ENCODE measurements at places on chromosomes 2 and 18.

DNA sequence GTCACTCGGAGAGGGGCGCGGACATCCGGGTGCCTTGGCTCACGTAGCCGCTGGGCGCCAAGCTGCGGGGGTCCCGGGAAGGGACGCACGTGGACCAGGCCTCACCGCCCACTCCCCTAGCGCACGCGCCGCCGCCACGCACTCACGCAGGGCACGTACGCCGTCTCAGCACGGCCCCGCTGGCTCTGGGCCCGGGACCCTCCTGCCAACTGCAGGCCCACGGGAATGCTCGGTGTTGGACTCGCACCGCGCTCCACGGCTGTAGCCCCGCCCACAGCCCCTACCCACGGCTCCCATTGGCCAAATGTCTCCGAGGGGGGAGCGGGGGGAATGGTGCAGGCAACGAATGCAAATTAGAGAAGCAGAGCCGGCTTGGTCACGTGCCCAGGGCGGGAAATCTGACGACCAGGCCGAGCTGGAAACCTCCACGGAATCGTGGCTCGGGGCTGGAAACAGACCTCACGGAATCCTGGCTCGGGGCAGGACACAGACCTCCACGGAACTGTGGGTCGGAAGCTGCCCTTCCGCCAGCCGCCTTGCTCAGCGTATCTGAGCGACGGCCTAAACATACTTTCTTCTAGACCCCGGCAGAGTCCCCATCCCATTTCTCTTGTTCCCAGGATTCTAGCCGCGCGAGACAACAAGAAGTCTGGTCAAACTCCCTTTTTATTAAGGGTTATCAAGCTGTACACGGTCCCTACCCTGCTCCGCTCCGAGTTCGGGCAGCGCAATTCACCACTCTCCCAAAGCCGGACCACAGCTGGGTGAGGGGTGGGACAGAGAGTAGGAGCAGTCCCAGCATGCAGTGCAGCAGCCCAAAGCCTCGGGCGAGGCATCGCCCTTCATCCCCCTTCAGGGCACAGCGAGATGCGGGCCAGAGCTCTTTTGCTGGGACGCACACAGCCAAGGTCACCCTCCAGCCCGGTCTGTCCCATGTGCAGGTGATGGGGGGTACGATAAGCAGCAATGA lies at the start of gene ABCB6:
TSS of gene ABCB6 (minus strand) at position 227 of the 970 bp plus-strand sequence. CDS start 285 bp downstream, outside the sequence.
- peak; percentile 22 for DNase-seq

DNA sequence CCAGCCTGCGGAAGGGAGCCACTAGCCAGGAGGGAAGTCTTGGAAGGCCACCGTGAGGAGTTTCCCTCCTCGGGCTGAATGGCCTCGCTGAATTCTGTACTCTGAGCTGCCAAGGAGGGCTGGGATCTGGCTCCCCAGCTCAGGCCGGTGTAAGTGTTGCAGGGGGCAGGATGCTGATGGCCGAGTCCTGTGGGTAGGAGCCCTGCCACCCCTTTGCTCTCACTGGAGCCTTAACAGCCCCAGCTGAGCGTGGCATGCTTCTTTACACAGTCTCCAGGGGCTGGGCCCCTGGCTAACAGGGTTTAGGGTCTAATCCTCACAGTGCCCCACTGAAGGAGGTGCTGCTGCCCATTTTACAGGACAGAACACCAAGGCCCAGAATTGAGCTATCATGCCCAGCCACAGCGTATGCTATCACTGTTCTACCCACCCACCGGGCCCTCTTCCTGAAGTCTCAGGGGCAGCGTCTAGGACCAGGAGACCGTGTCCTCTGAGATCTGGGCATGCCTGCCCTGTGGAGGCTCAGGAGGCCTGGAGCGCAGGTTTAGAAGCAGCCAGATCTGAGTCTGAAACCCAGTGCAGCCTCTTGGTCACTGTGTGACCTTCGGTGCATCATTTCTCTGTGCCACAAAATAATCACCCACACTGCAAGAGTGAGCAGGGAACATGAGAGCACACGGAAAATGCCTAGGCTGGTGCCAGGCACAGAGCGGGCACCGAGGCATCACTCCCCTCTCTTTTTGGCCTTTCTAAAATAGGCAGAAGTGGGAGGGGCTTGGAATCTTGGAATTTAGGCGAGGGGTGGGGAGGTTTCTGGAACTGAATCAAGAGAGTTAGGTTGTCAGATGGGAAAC lies 42.9 kb downstream of the TMEM37 start:
- no peak for DNase-seq

- DNase-seq, result no peak
Measured at GRCh38 chr2:224591220-224591619, 6.1 kb upstream of the CUL3 start.

DNA sequence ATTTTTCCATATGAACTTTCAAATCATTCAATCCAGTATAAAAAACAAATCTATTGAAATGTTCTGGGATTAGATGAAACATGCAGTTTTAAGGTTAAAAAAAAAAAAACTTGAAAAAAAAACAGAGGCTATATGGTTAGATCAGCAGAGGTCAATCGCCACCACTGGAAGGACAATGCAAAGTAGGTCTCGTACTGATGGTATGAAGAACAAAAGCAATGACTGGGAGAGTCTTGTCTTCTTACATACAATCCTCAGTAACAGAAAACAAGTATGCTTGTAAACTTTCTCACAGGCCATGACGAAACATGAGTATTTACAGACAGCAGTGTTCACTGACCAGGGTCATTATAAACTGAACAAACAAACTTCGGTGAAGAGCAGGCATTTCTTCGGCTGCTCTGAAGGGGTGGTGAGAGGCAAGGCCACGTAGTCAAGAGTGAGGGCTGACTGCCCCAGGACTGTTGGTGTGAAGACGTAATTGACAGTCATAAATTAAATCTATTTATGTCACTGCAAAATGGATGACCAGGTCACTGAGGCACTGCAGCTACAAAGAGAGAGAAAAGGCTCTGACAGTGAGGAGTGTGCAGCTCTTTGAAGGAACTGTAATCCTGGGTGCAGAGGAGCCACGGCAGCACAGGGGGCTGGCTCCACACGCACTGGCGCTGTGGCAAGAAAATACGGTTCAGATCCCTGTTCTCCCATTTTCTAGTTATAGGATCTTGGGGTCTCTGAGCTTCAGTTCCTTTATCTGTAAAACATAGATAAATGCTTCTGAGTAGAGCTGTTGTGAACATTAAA lies 60.0 kb downstream of the NXPH2 start:
- no peak for DNase-seq

- no peak for DNase-seq
Measured at GRCh38 chr2:47715552-47715951, 67.4 kb upstream of the MSH6 start.

DNA sequence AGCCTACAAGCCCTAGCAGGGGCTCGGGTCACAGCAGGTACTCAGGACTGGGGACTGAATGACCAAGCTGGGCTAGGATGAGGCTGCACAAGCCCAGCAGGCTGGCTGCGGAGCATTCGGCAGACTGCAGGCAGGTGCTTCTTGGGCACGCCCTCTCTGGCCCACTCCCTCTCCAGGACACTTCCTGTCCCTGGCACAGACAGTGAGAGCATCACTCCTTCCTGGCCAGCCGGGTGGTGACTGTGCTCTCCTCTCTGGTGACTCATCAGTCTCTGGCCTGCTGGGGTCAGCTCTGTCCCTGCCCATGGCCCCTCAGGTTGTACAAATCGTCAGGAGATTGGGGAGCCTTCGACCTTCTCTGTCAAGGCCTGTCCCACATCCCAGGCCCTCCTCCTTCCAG lies 22.5 kb downstream of the C1QL2 start:
- DNase-seq, result no peak

DNA sequence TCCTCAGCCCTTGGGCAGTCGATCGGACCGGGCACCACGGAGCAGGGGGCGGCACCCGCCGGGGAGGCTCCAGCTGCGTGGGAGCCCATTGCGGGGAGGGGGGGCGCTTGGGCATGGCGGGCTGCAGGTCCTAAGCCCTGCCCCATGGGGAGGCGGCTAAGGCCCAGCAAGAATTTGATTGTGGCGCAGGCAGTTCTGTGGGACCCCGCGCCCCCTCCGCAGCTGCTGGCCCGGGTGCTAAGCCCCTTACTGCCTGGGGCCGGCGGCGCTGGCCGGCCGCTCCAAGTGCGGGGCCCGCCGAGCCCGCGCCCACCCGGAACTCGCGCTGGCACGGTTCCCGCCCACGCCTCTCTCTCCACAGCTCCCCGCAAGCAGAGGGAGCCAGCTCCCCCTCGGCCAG lies 18.4 kb downstream of the ZSCAN30 start:
- DNase-seq, result no peak

DNA sequence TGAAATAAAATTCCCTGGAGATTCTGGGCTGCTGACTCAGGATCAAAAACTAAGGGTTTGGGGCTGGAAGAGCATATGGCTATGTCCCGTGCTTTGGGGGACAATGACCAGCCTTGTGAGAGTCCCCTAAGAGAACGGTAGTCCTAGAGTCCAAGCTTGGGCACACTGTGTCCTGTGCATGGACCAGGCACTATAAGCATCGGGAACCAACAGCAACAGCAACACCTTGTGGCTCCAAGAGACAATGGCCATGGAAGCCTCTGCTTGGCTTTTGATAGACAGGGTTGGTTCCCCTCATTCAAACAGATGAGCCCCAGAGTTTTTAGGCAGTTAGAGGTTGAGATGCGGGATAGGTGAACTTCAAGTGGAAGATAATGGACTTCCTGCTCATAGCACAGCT lies 294.4 kb upstream of the CHAC2 start:
- no peak for DNase-seq

DNA sequence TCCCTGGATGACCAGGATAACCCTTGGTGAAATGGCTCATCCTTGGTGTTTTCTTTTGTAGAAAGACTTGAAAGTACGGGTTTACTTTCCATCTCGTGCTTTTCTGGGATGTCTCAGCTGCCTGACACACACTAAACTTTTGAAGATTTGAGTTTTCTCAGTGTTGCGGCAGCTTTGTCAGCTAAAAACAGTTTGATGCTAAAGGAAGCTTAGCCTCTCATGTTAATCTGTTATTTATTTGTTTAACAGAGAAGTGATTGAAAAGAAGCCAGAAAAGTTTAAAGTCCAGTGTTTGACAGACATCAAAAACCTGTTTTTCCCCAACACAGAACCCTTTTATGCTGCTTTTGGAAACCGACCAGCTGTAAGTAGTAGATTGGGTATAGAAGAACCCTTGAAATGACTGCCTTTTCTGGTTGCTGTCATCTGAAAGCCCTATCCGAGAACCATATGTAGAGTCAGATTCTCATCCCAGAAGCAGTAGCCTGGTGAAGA lies 72.8 kb downstream of the LPIN1 start:
- no peak for DNase-seq

DNA sequence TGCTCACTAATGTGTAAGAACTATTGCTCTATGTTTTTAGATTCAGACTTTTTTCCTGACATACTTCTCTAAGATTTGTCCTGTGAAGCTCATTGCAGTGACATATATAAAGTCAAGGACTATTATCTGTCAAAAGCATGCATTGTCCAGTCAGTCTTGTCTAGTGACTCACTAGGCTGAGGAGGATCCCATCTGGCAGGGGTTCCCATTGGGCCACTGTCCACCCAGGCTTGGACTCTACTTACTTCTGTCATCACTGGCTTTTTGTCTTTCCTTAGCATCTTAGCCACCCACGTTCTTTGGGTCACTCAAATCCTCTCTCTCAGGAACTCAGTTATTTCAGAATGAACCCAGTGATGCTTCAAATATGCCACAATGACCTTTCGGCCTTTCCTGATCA lies 132.6 kb upstream of the NABP1 start:
- DNase-seq, result no peak

Measured in bone marrow (tissue), 2 donors.